GM23248 (cell line): ENCODE measurements at places on chromosomes 11 and 22. TPM values are rescaled to one million over a fixed set of nuclear protein-coding genes. Genes with fewer than 3 reads are reported as not detected.

- peak overlapping the region; percentile 99 for H3K27ac ChIP-seq
- H3K4me3 ChIP-seq = peak overlapping the region; percentile 99
- peaks cover 41% of the 10 kb centered on the region for H3K4me1 ChIP-seq
- no peaks in the 10 kb centered on the region for H3K27me3 ChIP-seq
These were observed 1.7 kb downstream of the CAPRIN1 start for GRCh38 chr11:34053161-34053686.

DNA sequence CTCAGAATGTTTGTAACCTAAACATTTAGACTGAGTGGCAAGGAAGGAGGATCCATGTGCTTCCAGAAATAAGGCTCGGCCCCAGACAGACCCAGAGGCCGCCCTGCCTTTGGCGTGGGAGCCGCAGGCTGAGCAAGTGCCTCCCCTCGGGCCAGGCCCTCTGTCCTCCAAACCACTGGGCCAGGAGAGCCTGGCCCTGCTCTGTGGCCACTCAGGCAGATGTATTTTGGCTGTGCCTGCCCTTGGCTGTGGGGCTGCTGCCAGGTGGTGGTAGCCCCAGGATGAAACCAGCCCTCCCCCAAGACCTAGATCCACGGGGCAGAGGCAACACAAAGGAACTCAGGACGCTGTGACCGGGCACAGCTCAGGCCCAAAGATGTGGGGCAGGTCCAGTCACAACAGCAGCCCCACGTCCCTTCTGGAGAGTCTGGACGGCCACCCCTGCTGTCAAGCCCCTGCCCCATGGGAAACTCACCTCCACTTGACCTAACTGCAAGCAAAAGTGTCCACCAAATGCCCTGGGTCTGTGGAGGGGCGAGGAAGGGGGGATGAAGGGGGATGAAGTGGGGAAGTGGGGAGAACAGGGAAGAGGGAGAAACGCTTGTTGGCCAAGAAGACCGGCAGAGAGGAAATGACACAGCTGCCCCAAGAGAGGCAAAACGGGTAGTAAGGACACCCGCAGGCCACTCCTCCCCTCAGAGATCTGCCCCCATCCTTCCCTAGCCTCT, 24.0 kb downstream of the PISD start:
- no peaks in the 10 kb centered on the region for H3K27me3 ChIP-seq
- no peak for DNase-seq
- H3K27ac ChIP-seq = no peak overlapping the region
- no peak overlapping the region for H3K4me3 ChIP-seq

DNA sequence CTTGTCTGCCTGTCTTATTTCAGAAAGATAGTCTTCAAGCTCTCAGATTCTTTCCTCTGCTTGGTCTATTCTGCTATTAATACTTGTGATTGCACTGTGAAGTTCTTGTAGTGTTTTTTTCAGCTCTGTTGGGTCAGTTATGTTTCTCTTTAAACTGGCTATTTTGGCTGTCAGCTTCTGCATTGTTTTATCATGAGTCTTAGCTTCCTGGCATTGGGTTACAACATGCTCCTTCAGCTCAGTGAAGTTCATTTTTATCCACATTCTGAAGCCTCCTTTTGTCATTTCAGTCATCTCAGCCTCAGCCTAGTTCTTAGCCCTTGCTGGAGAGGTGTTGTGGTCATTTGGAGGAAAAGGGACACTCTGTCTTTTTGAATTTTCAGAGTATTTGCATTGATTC, 15.5 kb upstream of the DEPDC7 start:
- peak; percentile 80 for DNase-seq
- H3K36me3 ChIP-seq = no peaks in the 10 kb centered on the region
- peak overlapping the region; percentile 16; the same call in 1 of the 2 replicates for H3K4me3 ChIP-seq
- no peaks in the 10 kb centered on the region for H3K27me3 ChIP-seq
- peaks cover 18% of the 10 kb centered on the region for H3K4me1 ChIP-seq
- peak overlapping the region; percentile 46 for H3K27ac ChIP-seq

- no peaks in the 10 kb centered on the region for H3K4me1 ChIP-seq
- no peak overlapping the region for H3K4me3 ChIP-seq
- no peaks in the 10 kb centered on the region for H3K36me3 ChIP-seq
- no peaks in the 10 kb centered on the region for H3K27me3 ChIP-seq
These were observed 2.2 kb upstream of the SLC16A8 start for GRCh38 chr22:38086001-38086845.

DNA sequence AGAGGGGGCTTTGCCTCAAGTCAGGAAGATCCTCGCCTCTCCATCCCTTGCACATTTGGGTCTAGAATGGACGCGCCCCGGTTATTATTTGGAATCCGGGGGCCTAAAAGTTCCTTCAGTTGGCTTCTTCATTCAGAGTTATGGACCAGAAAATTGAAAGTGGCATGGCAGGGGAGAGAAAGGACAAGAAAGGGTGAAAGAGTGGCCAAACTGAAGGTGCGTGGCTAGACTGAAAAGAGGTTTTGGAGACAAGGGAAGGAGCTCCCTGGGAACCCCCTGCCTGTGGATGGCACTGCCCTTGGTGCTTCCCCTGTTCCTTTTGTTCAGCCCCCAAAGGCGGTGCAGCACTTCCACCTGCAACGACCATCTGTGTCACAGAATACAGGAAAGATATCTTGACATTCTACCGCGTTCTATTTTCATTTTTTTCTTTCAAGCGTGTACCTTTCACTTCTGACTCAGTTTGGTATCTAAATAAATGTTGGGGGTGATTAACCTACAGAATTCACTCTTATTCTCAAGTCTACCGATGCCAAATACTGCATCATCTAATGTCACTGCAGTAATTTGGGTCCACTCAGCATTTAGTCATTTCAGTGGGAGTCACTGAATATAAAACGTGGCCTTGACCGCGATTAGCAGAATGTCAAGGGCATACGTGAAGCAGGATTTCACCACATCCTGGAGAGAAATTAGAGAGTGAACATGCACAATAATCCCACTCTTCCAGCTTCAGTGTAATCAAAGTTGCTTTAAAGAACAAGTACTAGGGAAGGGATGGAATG, 88.1 kb upstream of the ARHGAP32 start:
- no peaks in the 10 kb centered on the region for H3K36me3 ChIP-seq
- H3K27me3 ChIP-seq = no peaks in the 10 kb centered on the region
- DNase-seq = peak; percentile 81
- peak overlapping the region; percentile 82 for H3K4me3 ChIP-seq
- peak overlapping the region; percentile 33 for H3K27ac ChIP-seq

DNA sequence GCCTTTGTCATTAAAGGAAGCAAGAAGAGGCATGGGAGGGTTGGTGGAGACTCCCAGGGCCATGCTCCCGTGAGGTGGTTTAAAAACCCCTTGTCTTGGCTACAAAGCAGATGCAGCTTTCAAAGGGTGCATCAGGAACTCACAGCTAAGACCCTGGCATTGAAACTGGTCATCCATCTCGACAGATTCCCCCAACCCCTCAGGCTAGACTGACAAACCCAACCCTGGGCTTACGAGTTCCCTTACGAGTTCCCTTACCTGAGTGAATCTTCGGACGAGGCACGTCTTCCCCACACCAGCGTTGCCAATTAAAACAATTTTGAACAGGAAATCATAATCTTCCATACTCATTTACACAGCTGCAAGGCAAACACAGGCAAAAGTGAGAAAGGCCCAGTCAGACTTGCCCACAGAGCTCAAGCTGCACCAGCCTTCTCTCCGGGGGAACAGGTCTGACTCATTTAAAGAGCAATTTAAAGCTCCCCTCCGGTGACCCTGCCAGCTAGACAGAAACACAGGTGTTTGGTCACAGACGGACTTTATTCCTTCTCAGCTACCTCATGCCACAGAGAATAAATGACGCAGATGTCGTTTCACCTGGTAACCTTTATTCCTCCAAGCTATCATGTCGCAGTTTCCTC, 74.6 kb downstream of the RAB30 start:
- peaks cover 7% of the 10 kb centered on the region; the same call in 1 of the 2 replicates for H3K36me3 ChIP-seq
- no peak overlapping the region for H3K4me3 ChIP-seq
- no peak overlapping the region for H3K27ac ChIP-seq
- DNase-seq = no peak
- peaks cover 23% of the 10 kb centered on the region for H3K4me1 ChIP-seq

DNA sequence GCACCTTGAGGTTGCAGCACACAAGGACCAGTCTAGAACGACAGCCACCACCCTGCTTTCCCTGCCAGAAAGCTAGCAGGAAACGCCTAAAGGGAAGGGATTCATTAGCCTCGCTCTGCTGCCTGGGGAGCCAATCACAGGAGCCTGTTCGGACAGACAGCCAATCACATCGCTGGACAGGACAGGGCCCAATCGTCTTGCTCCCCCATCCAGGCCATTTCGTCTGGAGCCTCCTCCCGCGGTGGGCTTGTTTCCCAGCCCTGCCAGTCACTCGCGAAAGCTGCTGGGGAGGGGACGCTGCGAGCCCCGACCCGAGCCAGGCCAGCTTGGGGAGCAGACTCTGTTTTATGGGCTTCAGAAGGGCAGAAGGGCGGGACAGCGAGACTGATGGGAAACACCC, 79.8 kb upstream of the NCAM1 start:
- peak overlapping the region; percentile 54 for H3K4me3 ChIP-seq
- no peaks in the 10 kb centered on the region for H3K36me3 ChIP-seq
- H3K4me1 ChIP-seq = no peaks in the 10 kb centered on the region
- no peaks in the 10 kb centered on the region for H3K27me3 ChIP-seq

DNA sequence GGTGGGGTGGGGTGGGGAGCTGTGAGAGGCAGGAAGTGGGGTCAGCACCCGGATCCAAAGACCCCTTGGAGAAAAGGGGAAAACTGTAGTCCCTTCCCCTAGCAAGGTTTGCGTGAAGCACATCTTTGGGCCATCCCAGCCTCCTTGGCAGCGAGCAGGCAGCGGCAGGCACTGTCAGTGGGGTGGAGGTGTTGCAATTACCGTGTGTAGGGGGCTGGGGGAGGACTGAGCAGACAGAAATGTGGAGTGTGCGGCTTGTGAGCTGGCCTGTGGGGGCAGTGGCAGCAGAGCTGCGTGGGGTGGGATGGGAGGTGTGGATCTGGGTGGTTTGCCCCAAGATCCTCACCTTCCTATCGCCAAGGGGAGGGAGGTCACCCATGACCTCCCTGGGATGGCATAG, 16.4 kb downstream of the DAGLA start:
- H3K27me3 ChIP-seq = no peaks in the 10 kb centered on the region
- no peak overlapping the region for H3K27ac ChIP-seq
- H3K36me3 ChIP-seq = no peaks in the 10 kb centered on the region
- peaks cover 20% of the 10 kb centered on the region for H3K4me1 ChIP-seq
- no peak overlapping the region for H3K4me3 ChIP-seq

DNA sequence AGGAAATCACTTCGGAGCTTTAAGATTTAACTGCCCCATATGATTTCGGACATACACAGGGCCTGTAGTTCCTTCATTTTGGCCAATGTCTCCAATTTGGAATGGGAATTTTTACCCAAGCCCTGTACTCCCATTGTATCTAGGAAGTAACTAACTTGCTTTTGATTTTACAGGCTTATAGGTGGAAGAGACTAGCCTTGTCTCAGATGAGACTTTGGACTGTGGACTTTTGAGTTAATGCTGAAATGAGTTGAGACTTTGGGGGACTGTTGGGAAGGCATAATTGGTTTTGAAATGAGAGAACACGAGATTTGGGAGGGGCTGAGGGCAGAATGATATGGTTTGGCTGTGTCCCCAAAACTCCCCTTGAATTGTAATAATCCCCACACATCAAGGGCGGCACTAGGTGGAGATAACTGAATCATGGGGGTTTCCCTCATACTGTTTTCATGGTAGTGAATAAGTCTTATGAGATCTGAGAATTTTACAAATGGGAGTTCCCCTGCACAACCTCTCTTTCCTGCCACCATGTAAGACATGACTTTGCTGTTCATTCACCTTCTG, 130.5 kb downstream of the LARGE1 start:
- H3K36me3 ChIP-seq = no peaks in the 10 kb centered on the region
- no peak overlapping the region for H3K27ac ChIP-seq
- DNase-seq = no peak
- H3K4me3 ChIP-seq = no peak overlapping the region
- H3K4me1 ChIP-seq = peaks cover 19% of the 10 kb centered on the region

DNA sequence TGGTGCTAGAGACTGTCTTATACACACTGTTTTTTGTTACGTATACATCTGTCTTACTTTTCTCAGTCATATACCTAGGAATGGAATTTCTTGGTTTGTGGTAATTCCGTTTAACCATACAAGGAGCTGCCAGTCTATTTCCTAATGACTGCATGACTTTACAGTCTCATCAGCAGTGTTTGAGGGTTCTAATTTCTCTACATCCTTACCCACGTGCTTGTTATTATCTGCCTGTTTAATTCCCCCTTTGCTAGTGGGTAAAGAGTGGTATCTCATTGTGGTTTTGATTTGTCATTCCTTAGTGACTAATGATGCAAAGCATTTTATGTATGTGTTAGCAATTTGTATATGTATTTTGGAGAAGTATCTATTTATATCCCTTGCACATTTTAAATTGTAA, 1008.0 kb downstream of the FAM181B start:
- no peak overlapping the region for H3K4me3 ChIP-seq
- H3K27ac ChIP-seq = no peak overlapping the region
- peak; percentile 5 for DNase-seq
- no peaks in the 10 kb centered on the region for H3K4me1 ChIP-seq

DNA sequence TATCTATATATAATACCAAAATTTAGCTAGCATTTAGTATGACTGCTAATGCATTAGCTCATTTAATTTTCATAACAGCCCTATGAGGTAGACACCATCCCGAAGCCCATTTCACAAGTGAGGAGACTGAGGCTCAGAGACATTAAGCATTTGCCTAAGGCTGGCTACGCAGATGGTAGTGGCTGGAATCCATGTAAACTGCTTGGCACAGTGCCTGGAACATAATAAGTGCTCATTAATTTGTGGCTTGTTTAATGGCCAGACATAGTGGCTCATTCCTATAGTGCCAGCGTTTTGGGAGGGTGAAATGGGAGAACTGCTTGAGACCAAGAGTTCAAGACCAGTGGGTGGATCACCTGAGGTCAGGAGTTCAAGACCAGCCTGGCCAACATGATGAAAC, 17.8 kb upstream of the TP53I11 start:
- H3K27ac ChIP-seq = no peak overlapping the region
- no peaks in the 10 kb centered on the region for H3K36me3 ChIP-seq
- no peak overlapping the region for H3K4me3 ChIP-seq
- peaks cover 14% of the 10 kb centered on the region for H3K27me3 ChIP-seq

- peaks cover 7% of the 10 kb centered on the region; the same call in 1 of the 2 replicates for H3K36me3 ChIP-seq
- H3K27me3 ChIP-seq = no peaks in the 10 kb centered on the region
- H3K4me3 ChIP-seq = no peak overlapping the region
- DNase-seq = no peak
- H3K4me1 ChIP-seq = peaks cover 16% of the 10 kb centered on the region
- no peak overlapping the region for H3K27ac ChIP-seq
These were observed 3.1 kb downstream of the DYNC2H1 start for GRCh38 chr11:103112364-103112763.

DNA sequence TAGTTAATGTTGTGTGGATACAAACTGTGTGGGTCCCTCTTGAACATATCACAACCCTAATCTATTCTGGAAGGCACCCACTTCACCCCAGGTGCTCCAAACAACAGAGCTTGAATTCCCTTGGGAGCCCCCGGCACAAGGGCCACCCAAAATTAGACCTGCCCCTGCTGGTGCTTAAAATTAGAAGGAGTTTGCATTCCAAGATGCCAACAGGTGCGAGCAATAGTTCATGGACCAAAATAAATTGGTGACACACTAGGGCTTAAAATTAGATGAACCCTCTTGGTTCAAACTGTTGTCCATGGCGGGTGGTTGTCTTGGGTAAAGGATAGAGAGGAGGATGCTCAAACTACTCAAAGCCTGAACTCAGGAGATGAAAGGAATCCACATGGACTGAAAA, 291.5 kb downstream of the MN1 start:
- H3K27me3 ChIP-seq = no peaks in the 10 kb centered on the region
- no peak overlapping the region for H3K27ac ChIP-seq
- H3K36me3 ChIP-seq = no peaks in the 10 kb centered on the region
- H3K4me3 ChIP-seq = no peak overlapping the region
- H3K4me1 ChIP-seq = peaks cover 32% of the 10 kb centered on the region

The OR51B2 gene
- total RNA-seq = not detected in 2 replicates

The OR5D16 gene
- not detected in 2 replicates for total RNA-seq

The KRTAP5-3 gene
- total RNA-seq = not detected in 2 replicates

The TBX1 gene
- total RNA-seq = 1.6 and 4.6 TPM in 2 replicates

The MRGPRF gene
- 25.3 and 36.0 TPM in 2 replicates for total RNA-seq

The MAML2 gene
- total RNA-seq = 22.1 and 23.7 TPM in 2 replicates
